ENCODE measurements at places on chromosomes 5 and 9.
A peak's percentile ranks its signal among the peaks of the same experiment; 100 is the strongest.

DNA sequence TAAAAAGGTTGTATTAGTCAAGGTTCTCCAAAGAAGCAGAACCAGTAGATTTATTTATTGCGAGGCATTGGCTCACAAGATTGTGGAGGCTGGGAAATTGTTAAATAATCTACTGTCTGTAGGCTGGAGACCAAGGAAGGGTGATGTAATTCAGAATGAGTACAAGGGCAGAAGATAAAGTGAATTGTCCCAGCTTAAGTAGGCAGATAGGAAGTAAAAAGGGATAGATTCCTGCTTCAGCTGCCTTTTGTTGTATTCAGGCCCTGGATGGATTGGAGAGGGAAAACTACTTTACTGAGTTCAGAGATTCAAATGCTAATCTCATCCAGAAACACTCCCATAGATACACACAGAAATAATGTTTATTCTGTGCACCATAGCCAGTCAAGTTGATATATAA, 301.1 kb downstream of the CYLC2 start:
- no peak for DNase-seq

- no peak for DNase-seq
These were observed 54.5 kb downstream of the DCP2 start for GRCh38 chr5:113031104-113031503.

DNA sequence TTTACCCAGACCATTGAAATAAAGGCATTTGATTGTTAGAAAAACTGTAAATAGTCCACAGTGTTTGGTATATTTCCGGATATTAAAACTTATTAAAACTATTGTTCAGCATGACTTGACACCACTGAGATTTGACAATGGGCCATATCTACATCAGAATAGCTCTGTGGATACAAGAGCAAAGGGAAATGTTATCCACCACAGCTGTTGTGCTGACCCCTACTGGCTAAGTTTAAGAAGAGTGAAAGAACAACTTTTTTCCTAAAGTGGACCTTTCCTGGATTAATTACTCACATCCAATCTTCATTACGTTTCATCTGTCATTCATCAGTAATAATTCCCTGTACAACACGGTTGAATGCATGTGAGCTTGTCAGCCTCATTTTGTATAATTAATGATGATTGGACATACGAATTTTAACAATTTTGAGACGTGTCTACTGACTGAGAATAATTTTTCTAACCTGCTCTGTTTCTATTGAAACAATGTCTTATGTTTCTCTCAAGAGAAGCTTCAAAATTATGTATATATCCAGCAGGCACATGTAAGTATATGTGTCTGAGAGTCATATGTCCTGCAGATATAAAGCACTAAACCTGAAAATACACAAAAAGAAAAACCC, 1952.6 kb downstream of the MAT2B start:
- no peak for DNase-seq

GRCh38 chr5:98722188-98722587, 51.3 kb upstream of the RGMB start:
- no peak for DNase-seq

GRCh38 chr9:87722393-87723088, 3.4 kb upstream of the CTSL start:
- no peak for DNase-seq

DNA sequence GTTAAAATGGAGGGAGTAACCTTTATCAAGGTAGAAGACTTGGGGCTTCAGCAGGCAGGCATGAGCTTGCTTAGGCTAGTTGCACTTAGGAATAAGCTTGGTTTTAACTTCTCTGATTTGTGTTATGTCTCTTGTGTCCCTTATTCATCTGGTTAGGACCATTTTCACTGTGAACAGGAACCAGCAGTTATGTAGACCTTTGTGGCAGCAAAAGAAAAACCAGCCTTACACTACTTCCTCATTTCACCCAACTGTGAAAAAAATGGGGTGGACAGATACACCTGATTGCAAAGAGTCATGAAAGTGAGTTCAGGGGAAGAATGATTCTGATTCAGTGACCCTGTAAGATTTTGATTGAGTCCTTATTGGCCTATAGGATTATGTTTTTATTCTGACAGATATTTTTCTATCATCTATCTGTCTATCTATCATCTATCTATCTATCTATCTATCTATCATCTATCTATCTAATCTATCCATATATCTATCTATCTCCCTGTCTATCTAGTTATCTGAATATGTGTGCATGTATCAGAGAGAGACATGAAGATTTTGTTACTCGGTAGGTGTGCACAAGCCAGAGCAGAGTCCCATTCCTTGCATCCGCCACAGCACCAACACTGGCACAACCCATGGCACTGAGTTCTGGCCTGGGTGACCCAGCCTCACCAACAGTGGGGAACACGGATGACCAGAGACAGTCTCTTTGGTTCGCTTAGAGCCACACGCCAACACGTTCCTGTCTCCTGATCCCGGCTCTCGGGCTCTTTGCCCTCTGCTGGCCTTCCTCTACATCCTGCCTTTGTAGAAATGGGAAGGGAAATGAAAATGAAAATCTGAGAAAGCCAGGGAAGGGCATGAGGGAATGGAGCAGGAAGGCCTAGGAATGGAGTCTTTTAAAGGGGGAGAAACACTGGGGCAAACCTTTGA, 1.3 kb upstream of the ZNF366 start:
- DNase-seq = no peak

DNA sequence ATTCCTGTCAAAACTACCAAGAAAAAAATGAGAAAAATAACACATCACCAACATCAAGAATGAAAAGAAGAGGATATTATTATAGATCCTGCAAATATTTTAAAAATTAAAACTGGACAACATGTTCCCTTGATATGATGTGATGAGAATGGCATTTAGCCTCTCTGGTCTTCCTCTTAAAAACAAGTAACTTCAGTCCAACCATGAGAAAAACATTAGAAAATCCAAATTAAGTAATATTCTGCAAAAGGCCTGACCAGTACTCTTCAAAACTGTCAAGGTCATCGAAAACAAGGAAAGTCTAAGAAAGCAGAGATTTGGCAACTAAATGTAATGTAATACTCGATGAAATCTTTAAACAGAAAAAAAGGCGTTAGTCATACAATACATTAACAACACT, 167.1 kb upstream of the SNX2 start:
- no peak for DNase-seq

DNA sequence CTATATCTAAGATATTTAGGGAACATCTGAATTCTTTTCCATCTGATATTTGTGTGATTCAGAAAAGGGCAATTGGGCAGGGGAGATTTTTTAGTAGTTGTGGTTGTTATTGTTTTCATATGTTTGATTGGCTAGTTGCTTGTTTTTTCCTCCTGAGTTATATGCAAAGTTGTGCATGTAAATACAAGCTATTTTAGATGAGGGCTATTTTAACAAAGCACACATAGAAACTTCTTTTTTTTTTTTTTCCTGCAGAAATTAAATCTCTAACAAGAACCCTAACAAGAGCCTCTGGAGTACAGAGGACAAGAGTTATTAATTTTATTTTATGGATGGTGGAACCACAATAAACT, 559.1 kb downstream of the CETN3 start:
- no peak for DNase-seq

DNA sequence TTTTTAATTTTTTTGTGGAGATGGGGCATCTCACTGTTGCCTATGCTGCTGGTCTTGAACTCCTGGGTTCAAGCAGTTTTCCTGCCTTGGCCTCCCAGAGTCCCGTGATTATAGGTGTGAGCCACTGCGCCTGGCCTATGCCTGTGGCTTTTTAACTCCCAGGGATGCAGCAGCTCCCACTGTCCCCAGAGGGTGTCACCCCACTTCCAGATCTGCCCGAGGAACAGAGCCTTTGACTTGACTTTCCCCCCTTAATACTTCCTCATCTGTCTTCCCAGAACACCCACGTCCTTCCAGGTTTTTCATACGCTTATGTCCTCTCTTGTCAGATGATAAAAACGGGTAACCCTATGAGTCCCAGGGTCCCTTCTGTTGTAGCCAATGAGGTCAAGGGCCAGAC, 7.6 kb upstream of the PRRC2B start:
- no peak for DNase-seq

- no peak for DNase-seq
These were observed 26.0 kb upstream of the PDE4D start for GRCh38 chr5:59919484-59919883.

DNA sequence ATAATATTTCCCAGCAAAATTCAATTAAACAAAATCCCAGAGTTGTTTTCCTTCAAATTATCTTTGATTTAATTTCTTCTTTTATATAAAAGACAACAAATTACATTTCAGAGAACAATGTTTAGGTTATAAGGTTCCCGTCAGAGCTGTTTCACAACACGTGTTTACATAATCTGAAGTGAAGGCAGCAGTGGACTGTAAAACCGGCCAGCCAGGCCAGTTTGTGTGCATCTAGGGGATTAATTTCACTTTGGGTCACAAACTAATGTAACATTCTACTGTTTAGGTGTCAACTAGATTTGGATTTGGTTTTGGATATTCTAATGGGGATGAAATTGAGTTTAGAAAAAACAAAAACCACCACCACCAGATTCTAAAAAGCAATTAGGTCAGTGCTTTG, 86.5 kb upstream of the PLPP1 start:
- no peak for DNase-seq

- DNase-seq = no peak
These were observed 22.1 kb downstream of the LMX1B start for GRCh38 chr9:126635661-126636439.

- DNase-seq = no peak
These were observed 50.8 kb upstream of the CTNNA1 start for GRCh38 chr5:138702166-138703077.

DNA sequence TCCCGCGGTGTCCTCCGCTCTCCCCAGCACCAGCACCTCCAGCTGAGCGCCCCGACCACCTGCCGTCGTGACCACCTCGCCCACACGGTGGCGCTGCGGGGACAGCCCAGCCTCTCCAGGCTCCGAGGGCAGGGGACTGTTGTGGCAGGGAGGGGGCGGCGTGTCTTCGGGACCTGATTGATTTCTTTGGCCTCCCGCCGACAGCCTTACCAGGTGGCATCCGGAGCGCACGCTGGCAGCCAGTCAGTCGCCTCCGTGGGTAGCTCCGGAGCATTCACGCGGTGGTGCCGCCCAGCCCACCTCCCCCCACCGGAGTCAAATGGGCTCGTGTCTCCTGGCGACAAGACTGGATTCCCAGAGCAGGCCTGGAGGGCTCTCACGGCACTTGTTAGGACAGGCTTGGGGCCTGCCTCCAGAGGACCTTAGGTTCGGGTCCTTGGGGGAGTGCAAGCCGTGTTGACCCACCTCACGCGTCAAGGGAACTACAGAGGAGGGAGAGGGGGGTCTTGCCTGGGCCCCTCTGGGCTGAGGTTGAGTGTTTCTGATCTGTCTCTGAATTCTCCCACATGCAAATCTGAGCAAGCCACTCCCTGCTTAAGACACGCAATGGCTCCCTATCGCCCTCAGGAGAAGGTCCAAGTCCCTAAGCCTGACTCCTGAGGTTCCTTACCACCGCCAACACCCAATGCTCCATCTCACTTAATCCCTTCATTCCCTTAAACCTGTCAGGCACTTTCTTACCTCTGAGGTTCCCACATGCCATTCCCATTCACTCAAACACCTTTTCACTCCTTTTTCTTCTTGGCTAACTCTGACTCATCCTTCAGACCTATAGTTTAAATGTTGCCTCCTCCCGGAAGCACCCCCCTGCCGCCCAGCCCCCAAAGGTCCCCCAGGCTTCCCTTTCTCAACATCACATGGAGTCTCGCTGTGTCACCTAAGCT, 51.2 kb upstream of the GGTA1 start:
- peak; percentile 52 for DNase-seq

DNA sequence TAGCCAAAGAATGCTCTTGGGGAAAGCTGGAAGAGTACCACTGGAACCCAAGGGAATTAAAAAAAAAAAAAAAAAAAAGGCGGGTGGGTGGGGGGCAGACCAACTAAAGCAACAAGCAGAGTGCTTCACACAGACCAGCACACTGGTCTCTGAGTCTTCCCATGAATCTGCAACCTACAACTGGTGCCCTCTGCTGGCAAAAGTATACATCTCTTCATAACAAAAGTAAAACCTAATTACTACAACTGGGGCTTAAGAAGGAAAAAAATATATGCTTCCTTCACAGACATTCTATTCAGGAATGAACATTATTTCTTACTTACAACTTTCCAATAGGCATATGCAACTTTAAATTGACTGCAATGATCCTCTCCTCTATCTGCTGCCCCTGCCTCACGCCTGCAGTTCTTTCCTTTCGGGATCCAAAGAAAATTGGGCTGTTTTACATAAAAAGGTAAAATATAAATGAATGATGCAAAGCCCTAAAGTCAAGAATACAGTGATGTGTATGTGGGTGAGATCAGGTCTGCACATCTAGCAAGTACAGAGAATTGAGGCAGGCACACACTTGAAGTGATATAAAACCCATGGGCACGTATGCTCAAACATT, 7.2 kb upstream of the KLHL3 start:
- no peak for DNase-seq

DNA sequence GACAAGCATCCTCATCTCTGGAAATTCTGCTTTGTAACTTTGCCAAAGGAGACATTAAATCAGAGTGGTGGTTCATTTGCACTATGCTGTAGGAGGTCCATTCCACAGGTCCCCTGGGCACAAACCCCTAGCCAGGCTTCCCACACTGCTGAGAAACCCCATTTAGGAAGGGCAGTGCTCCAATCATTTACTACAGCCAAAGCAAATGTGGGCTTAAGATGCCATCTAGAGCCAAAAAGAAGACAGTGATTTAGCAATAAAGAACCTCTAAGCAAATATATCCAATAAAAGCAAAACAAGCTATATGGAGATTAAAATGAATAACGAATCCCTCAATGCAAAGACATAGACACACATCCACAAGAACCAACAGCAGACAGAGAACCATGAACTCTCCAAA, 129.0 kb upstream of the ALDH1B1 start:
- no peak for DNase-seq

DNA sequence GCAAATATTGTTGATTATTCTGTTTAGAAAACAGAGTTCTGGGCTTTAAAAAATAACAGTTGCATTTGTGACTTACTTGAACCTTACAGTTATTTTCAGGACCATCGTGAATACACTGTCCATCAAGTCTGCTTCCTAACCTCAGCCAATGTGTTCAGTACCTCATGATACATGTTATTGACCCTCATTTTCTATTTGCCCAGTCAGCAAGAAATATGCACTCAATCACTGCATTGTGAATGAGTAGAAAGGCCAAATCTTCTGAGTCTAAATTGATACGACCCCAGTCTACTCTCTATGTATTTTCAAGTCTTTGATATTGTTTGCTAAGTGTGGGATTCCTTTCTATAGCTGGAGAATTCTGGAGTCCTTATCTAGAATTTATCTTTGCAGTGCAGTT, 156.2 kb downstream of the RAB3C start:
- DNase-seq = no peak

- DNase-seq = no peak
These were observed 64.5 kb upstream of the RNF130 start for GRCh38 chr5:180135967-180136629.

Measured in stimulated activated CD8-positive, alpha-beta memory T cell treated with anti-CD3 and anti-CD28 coated beads, Interleukin-7, amount 100 ng/mL, for 1 hour (primary cell).